Urinary bladder (tissue), 4 donors: ENCODE measurements at places on chromosomes 12 and 14. TPM values are rescaled to one million over a fixed set of nuclear protein-coding genes. Genes with fewer than 3 reads are reported as not detected.

The LTB4R2 gene
- 4.0 TPM for total RNA-seq

The SDR9C7 gene
- total RNA-seq: not detected

GRCh38 chr12:115190010-115190770 lies 506.2 kb upstream of the TBX3 start:
- DNase-seq: no peak

DNA sequence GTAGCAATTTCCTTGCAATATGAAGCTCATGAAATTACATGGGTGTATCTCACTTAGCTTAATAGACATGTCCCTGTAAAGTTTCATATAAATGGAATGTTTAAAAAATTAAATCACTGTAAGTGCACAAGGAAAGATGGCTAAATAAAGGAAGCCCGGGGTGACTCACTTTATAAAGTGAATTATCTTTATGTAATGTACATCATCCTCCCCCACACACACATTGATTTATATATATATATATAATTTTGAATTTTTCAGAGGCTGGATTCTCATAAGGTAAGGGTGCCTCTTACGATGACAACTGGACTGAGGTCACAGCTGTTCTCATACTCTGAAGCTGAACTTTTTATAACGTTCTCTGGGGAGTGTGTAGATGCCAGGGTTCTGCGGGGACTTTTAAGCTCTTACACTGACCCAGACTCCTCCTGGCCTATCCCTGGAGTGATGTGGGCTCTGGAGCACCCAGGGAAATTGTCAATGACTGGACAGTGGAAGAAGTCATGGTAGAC lies 108.7 kb upstream of the HIF1A start:
- DNase-seq: no peak

GRCh38 chr14:99579120-99579836 lies 24.7 kb downstream of the CCDC85C start:
- DNase-seq: no peak

GRCh38 chr12:75913502-75914351 lies 117.8 kb downstream of the PHLDA1 start:
- DNase-seq: no peak

DNA sequence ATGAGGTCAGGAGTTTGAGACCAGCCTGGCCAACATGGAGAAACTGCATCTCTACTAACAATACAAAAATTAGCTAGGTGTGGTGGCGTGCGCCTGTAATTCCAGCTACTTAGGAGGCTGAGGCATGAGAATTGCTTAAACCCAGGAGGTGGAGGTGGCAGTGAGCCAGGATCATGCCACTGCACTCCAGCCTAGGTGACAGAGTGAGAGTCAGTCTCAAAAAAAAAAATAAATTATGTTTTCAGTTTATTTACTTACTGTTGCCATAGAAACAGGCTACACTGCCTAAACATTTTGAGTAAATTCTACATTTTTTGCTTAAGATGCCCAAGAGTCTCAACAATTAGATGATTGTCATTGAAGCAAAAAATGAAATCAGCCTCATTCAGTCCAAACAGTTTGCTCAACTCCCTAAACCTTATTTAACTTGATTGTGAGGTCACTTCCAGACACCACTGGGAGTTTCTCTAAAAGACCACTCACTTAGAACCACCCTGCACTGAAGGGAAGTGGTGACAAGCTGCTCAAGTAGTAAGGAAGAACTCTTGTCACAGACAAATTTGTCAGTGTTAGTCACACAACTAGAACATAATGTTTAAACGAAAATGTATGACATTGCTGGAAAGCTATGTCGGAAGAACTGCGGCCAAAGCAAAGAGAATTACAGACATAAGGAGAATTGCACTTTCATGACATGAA lies 9.8 kb upstream of the GNPNAT1 start:
- DNase-seq: no peak

- DNase-seq: no peak
Measured at GRCh38 chr12:57191410-57191809, 25.2 kb upstream of the NXPH4 start.

- DNase-seq: no peak
Measured at GRCh38 chr12:47846294-47846996, 26.7 kb upstream of the HDAC7 start.

- DNase-seq: no peak
Measured at GRCh38 chr12:82841487-82841904, 154.8 kb downstream of the TMTC2 start.

DNA sequence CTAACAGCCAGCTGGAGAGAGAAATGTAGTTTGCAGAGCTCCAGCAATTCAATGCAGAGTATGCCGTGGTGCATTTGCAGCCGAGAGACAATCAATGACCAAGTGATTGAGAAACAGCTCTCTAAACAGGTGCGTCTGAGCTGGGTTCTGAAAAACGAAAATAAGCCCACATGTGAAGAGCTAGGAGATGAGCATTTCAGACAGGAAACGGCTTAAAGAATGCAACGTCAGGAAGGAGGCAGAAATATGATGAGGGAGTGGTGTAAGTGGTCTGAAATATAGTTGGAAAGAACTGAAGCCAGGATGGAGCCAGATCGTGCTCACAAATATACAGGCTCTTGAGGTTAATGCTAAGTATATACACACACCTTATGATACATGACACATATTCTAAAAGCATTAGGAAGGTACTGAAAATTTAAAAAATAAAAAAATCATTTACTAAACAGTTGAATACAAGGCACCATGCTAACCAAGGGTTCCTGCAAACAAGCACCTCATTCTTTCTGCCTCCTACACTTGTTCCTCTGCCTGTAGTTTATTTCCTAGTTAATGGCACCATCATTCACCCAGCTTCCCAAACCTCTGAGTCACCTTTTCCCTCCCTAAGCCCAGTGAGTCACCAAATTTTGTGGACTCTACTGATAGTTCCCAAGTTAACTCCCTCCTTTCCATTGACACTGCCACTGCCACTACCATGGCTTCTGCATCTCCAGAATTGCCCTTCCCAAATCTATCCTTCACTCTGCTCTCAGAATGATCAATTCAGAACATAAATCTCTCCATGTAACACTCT lies 2.3 kb upstream of the GARIN2 start:
- no peak for DNase-seq

DNA sequence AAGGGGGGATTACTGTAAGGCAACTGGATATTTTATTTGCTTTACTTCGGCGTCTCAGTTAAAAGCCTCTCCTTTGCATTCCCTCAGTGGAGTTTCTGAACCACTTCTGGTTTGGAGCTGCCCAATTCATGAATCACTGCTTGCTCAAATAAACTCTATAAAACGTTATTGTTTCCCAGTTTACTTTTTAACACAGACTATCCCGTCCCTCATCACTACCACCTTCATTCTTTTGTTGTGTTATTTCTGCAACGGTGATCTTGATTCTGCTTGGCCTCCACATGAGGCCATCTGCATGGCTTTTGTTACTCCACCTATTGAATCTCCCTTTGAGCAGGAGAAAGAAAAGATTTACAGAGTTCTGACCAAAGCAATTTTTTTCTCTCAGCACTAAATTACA lies 104.0 kb upstream of the PLEKHA5 start:
- DNase-seq: no peak

DNA sequence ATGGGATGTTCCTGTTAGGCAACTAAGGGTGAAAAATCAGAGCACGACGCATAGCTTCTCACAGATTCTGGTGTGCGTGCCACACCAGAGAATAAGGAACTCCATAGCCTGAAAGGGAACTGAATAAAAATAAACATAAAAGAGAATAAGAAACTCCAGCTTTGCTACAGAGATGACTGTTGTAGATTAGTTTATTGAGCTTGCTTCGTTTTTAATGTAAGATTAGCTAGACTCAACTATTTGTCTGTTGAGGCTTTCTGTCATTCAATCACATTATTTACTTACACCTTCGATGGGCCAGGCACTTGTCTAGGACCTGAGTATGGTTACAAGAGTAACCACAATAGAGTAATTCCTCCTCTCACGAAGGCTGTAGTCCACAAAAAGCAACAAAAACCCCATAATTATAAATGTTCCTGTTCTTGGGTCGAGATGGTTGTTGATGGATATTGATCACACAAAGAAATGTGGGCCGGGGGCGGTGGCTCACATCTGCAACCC lies 807 bp upstream of the ZCCHC8 start:
- no peak for DNase-seq

GRCh38 chr12:52347551-52348510 lies 19.4 kb downstream of the KRT85 start:
- DNase-seq: no peak

DNA sequence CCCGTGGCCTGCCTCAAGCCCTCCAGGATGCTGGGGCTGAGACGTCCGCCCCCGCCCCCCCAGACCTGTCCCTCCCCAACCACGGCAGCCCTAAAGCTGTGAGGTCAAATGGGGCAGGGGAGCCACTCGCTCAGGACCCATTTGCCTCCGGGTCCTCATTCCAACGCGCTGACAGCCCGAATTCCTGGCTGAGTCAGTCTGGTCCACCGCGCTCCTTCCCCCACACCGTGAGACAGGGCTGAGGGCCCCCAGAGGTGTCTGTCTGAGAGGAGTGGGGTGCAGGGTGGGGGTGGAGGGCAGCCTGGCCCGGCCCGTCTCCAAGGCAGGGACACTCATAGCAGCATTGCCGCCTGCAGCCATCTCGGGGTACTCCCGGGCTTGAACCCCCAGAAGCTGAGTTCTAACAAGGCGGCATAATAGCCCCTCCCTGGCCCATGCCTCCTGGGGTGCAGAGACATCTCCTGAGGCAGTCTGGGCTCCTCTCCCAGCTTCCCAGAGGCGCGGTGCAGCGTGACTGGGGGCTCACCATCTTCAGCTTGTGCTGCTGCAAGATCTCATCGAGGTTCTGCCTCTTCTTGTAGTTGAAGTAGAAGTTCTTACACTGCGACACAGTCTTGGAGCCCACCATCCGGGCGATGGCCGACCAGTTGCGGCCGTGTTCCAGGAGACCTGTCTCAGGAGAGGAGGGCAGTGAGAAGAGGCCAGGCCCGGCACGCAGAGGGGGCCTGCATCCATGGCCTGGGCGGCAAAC lies 90.5 kb downstream of the RFLNA start:
- DNase-seq: no peak
